Muscle of back (tissue), 13 donors: ENCODE measurements at places on chromosomes 1 and 21. TPM values are rescaled to one million over a fixed set of nuclear protein-coding genes. Genes with fewer than 3 reads are reported as not detected.

Gene REG4
- not detected for polyA plus RNA-seq

Gene FCRL2
- not detected for polyA plus RNA-seq

Gene TNFAIP8L2
- polyA plus RNA-seq, result 2.3 TPM

Gene CLCA1
- polyA plus RNA-seq, result not detected

Gene PARS2
- polyA plus RNA-seq, result 5.1 TPM

Gene KRTAP19-8
- polyA plus RNA-seq, result not detected

Gene CYP4A22
- not detected for polyA plus RNA-seq

Gene HS2ST1
- polyA plus RNA-seq, result 26.9 TPM

Gene PYHIN1
- 0.62 TPM for polyA plus RNA-seq

Gene TMCC2
- 7.7 TPM for polyA plus RNA-seq

Gene RGS13
- polyA plus RNA-seq, result 0.96 TPM

Gene OR10Z1
- polyA plus RNA-seq, result 0.12 TPM
